ENCODE measurements at places on chromosomes 7 and 10. TPM values are rescaled to one million over a fixed set of nuclear protein-coding genes. Genes with fewer than 3 reads are reported as not detected.

GRCh38 chr7:1725199-1725690 lies 55.2 kb downstream of the ELFN1 start:
- peak; percentile 64 for DNase-seq

- DNase-seq = peak; percentile 75
These were observed 54.2 kb upstream of the EBF3 start for GRCh38 chr10:130018265-130018664.

- DNase-seq = peak; percentile 55
These were observed 21.1 kb downstream of the PLAU start for GRCh38 chr10:73931767-73932619.

DNA sequence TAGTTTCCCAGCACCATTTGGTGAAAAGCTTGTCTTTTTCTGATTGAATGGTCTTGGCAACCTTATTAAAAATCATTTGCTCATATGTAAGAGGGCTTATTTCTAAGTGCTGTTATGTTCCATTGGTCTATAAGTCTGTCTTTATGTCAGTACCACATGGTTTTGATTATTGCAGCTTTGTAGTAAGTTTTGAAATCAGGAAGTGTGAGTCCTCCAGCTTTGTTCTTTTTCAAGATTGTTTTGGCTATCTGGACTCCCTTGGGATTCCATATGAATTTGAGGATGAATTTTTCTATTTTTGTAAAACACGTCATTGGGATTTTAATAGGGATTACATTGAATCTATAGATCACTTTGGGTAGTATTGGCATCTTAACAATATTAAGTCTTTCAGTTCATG lies 5.4 kb downstream of the KIF11 start:
- no peak for DNase-seq

DNA sequence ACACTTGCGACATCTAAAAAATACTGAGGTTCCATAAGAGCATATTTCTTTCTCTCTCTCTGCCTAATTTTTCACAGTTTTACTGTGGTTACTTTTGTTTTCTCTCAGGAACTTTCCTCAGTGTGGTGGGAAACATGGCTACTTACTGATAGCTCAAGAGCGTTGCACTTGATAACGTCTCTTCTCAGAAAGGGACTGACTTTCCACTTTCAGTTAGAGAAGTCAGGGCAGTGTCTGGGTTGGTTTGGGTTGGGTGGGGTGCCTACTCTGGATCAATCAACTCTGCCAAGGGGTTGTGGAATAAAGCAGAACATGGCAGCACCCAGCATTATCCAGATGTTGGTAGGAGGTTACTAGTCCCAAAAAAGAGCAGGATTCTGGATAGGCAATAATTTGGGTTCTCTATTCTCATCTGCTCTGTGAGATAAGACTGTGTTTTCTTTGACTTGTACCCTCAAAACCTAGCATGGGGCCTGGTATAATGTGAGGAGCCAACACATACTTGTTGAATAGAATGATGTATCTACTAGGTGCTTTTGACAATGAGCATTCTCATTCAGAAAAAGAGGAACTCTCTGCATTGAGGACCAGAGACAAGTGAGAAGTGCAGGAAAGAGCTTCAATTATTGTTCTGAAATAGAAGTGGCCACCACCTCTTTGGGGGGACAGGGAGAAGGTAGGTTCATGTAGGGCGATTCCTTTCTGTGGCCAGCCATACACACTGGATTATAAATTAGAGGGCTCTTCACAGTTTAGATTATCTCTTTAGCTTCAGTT lies 315.7 kb downstream of the REEP3 start:
- no peak for DNase-seq

DNA sequence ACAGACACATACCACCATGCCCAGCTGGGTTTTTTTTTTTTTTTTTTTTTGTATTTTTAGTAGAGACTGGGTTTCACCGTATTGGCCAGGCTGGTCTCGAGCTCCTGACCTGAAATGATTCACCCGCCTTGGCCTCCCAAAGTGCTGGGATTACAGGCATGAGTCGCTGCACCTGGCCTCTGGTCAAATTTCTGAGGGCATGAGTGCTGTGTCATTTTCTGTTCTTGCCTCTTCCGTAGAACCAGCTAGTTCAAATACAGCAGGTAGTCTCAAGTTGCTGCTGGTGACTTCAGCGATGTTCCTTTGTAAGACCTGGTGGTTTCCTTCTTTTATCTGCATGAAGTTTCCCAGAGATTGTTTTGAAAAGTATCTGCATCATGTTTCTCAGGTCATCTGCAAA lies 134.8 kb upstream of the SHH start:
- DNase-seq = peak; percentile 98

DNA sequence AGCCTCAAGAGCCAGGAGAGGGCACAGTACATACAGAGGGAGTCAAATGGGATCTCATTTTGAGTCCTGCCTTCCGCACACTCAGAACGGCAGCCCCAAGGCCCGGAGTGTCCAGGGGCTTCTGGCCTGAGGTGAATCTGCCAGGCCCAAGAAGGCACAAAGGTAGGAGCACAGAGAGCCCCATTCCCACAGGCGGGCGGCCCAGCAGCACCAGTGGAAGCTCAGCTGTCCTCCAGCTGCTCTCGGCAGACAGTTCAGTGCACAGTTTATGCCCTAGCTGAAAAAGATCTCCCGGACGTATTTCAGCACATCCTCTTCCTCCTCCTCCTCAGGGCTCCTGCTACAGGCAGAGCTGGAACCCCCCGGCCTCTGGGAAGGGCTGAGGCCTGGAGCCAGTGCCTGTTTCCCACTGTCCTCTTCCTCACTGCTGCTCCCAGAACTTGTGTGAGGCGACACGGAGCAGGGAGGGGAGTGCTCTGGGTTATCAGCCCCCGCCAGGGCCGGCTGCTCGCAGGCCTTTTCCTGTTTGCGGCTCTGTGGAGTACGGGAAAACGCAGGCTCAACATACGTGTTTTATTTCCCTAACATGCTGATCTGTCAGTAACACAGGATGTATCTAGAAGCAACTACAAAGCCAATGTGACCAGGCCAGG lies 4.0 kb downstream of the CYREN start:
- DNase-seq = no peak

DNA sequence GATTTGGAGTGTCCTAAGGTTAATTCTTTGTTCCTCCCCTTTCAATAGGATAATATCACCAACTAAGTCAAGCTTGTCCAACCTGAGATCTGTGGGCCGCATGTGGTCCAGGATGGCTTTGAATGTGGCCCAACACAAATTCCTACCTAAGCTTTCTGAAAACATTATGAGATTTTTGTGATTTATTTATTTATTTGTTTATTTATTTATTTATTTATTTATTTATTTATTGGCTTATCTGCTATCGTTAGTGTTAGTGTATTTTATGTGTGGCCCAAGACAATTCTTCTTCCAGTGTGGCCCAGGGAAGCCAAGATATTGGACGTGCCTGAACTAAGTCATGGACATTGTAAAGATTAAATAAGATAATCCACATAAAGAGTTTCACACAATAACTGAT lies 446.0 kb downstream of the PARD3 start:
- no peak for DNase-seq

DNA sequence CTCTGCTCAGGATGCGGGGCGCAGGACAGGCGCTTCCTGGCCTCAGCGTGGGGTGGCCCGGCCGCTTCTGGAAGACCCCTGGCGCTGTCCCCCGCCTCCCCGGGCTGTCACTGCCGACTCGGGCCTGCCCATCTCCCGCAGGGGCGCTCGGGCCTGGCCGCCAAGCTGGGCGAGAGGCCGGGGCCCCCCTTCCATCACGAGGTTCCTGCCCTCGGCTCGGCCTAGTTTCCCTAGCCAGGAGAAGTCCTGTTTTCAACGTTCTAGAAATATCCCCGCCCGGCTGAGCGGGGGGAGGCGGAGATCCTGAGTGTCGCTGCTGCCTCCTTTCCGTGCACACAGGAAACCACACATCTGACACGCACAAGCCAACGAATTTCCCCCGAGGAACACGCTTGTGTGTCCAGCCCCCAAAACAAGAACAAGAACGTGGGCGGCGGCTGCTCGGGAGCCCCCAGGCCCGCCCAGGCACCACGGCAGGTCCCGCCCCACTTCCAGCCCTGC lies 33.7 kb downstream of the AP5Z1 start:
- no peak for DNase-seq

Gene GATA3
- 1.4 TPM for total RNA-seq

Gene C10orf95
- not detected for total RNA-seq

Gene TMEM72
- total RNA-seq = not detected

Gene CRPPA
- 0.11 TPM for total RNA-seq

Data from Daoy (cell line).